ENCODE measurements at places on chromosomes 6 and 20. TPM values are rescaled to one million over a fixed set of nuclear protein-coding genes. Genes with fewer than 3 reads are reported as not detected.

The BMP7 gene
- not detected for total RNA-seq

The ULBP2 gene
- 2.1 TPM for total RNA-seq

The NMBR gene
- total RNA-seq = not detected

The NNAT gene
- not detected for total RNA-seq

The UBE3D gene
- total RNA-seq = 3.8 TPM

The PKIB gene
- 0.17 TPM for total RNA-seq

The NTSR1 gene
- not detected for total RNA-seq

The EEF1A2 gene
- total RNA-seq = 7.9 TPM

The DNMT3B gene
- total RNA-seq = 0.76 TPM

The UST gene
- total RNA-seq = 0.65 TPM

The LRRC1 gene
- 80.4 TPM for total RNA-seq

The CDH22 gene
- 0.09 TPM for total RNA-seq

The KCNS1 gene
- 0.09 TPM for total RNA-seq

The SLC17A3 gene
- not detected for total RNA-seq

The C6orf58 gene
- total RNA-seq = 0.11 TPM

The SNX21 gene
- total RNA-seq = 11.7 TPM

The RBPJL gene
- not detected for total RNA-seq
